AG04449 (cell line): ENCODE measurements at places on chromosomes 1 and 21.

- peak; percentile 58 for DNase-seq
Measured at GRCh38 chr1:35925741-35926140, 5.2 kb upstream of the AGO3 start.

GRCh38 chr1:223474804-223475203 lies 81.6 kb downstream of the CCDC185 start:
- no peak for DNase-seq

DNA sequence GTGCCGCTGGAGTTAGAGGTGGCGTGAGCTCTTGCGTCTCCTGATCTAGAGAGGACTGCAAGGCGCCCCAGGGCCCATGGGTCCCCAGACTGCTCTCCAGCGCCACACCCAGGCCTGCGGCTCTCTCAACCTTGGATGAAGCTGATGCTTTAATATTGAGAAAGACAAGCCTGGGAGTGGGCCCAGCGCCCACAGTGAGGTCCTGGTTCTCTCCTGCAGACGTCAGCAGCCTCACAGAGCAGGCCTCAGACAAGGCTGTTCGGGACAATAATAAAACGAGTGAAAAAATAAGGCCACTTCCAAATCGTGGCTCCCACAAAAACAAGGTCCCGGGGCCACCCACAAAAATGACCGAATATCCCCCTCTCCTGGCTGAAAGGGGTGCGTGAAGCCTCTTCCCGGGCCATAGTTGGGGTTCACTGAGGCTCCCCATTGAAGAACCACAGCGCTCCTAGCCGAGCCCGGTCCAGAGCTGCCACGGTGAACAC lies 6.0 kb upstream of the DNMT3L start:
- no peak for DNase-seq

DNA sequence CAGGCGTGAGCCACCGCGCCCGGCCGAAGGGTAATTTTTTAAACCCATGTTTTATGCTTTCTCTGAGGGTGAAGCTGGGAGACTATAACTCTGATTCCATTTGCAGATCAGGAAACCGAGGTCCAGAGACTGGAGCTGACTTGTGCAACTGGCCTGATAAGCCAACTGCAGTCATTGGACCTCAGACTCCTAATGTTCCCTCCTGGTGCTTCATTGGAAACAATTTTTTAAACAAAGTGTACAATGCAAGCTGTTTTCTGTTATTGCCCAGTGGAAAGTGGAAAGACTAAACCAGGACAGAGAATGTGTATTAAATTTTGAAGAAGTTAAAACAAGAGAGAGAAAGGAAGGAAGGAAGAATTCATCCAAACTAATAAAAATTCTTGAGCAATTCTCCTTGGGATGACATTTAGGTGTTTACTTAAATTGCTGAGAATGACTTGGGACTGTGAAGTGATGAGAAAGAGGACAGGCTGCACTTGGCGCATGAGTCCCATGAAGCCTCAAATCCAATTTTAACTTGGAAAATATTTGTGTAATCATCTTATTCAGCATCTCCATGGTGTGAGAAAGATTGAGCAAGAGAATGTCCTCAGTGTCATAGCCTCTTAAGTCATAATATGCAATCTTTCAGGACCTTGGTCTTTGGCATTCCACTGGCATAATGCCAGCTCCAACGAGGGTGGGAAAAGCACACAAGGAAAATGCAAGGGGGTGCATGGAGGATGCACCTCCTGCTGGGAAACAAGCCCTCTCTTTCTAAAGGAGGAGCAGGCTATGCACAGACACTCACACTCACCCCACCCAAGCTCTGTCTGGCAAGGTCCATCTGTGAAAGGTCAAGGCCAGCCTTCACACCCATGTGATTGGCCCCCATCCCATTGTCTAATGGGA lies 342.0 kb downstream of the SIPA1L2 start:
- no peak for DNase-seq

DNA sequence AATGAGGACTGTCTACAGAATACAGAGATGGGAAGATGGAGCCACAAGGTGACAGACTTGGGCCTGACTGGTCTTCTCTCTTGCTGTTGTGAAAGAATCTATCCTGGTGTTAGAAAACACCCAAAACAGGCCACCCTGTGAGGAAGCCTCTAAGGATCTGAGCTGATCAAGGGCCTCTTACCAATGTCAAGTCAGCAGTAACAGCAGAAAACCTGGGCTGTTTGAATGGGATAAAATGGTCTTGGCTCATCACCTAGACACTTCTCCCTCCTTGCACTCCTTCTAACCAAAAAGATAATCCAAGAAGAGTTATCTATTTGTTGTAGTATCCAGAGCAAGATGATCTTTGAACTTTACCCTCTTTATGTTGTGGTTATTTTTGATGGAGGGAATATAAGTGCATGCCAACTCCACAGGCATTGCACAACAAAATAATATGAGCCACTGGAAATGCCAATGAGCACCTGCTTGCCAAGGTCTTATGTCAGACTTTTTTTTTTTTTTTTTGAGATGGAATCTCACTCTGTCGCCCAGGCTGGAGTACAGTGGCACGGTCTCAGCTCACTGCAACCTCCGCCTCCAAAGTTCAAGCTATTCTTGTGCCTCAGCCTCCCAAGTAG lies 32.8 kb upstream of the ZNF281 start:
- DNase-seq = no peak

GRCh38 chr1:156554971-156555370 lies 17.4 kb downstream of the IQGAP3 start:
- DNase-seq = no peak

GRCh38 chr1:152003846-152004442 lies 10.3 kb upstream of the S100A10 start:
- DNase-seq = no peak

DNA sequence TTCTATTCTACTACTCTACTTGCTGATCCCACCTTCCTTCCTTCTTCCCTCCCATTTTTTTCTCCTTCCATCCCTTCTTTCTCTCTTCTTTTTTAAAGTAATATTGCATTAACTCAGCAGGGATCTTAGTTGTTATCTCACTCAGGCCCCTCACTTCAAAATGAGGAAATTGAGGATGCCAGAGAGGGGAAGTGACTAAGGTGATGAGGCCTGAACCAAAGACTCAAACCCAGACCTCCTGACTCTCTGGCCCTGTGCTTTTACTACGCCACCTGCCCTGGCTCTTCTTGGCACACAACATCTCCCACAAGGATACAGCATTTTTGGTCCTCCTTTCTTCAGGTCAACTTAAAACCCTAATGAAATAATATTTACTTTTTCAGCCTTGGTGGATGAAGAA lies 151.7 kb upstream of the ZNF648 start:
- no peak for DNase-seq

- no peak for DNase-seq
Measured at GRCh38 chr1:61084491-61085031, 2.2 kb downstream of the NFIA start.

DNA sequence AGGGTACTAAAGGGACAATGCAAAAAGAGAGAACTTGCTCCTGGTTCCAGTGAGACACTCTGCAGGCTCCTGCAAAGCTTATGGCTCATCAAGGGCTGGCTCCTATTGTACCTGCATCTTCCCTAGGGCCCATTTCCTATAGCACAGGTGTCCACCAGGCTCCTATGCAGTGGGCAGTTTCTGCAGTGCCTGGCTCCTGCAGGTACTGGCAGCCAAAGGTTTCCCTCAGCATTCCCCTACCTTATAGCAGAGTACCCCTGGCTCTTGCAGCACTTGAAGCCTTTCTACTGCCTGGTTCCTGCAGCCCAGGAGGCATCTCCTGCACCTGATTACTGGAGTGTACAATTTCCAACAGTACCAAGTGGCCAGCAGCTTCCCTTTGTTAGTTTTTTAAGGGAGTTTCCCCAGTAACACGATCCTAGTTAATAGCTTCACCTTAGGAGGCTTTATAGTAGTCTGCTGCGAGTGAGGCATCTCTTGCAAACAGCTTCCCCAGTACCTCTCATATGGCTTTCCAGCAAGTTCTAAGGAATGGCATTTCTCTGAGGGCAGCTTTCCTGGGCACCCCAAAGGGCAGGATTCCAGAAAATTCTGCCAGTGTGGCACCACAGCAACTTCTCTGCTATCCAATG lies 141.7 kb downstream of the DENND1B start:
- no peak for DNase-seq

DNA sequence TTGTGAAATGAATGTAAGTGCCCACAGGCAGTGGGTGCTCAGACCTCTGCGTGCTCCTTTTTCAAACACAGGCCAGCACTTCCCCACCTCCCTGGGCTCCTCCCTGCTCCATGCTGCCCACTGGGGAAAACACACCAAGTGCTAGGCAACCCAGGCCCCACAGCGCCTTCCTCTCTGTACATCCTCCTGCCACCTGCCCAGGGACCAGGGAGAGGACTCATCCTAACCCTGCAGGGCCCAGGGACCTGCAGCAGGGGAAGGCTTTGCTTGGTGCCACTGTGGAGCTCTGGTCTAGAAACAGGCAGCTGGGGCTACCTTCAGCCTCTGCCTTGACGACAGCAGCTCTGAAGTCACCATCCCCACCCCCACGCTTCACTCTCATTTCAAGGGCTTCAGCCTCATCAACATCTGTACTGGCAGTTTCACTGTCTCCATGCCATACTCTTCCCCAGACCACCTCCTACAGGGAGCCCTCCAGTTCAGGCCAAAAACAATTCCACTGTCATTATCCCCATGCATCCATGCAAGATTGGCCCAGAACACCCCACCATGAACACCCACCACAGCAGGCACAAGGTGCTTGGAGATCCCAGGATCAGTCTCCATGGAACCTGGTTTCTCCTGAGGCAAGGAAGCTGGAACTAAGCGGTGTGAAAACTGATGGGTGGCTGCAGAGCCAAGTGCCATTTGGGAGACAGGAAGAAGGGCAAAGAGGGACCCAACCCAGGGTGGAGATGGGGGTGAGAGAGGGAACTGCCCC lies 1.1 kb downstream of the IGSF8 start:
- no peak for DNase-seq

- DNase-seq = peak; percentile 4
Measured at GRCh38 chr1:52877554-52877953, 35.0 kb downstream of the ZYG11A start.

DNA sequence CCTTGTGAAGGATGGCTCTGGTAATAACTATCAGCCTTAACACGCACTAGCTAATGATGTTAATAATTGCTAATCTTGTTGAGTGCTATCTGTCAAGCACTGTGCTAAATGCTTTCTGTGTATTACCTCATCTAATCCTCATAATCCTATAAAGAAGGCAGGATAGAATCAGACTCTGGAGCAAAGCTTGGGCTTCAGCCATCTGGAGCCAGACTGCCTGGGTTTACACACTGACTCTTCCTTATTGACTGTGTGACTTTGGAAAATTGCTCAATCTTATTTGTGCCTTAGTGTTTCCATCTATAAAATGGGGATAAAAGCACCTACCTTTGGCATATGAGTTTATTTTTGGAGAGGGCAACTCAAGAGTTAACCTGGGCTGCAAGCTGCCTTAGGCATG lies 216.1 kb downstream of the NUF2 start:
- DNase-seq = no peak

DNA sequence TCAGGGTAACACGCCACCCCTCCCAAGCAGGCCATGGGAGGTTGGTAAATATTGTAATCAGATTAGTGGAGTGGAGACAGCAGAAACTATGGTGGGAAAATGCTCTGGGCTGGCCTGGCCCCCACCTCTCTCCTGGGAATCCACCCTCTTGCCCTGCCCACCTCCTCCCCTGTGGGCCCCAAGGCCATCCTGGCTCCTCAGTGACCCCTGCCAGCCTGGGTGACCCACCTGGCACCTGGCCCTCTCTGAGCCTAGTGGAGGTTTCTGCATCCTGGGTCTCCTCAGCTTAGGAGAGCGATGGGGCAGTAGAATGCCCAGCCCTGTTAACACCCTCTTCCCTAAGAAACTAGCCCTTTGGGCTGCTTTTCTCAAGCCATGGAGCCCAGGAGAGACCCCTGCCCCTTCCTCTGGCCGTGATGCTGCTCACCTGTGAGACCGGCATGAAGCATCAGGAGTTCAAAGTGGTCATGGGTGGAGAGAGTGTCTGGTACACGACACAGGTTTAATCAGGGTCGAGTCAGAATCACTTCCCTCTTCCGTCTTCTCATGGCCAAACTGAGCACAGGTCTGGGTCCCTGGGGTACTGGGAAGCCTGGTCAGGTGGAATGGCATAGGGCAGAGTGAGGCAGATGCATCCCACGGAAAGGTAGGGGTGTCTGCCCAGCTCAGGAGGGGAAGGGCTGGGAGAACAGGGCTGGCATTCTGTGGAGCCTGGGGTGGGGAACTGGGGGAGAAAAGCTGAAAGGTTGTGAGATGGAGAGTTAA lies 10.7 kb upstream of the DMBX1 start:
- no peak for DNase-seq

GRCh38 chr21:17753736-17754135 lies 65.4 kb downstream of the C21orf91 start:
- no peak for DNase-seq

DNA sequence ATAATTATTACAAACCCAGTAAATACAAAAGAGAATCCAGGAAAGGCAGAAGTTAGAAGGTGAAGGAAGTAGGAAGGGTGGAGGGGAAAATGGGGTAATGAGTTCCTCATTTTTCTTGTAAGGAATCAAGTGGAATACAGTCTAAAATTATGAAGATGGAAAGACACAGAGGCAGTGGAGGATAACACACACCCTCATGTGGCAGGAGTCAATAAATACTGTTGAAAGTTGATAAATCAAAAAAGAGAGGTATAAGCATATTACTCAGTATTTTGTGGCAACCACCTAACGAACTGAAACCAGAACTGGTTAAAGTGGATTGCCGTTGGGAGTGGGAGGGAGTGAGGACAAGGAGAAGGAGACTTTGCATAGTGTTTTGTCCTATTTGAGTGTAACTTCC lies 78.6 kb upstream of the SLC44A3 start:
- no peak for DNase-seq

DNA sequence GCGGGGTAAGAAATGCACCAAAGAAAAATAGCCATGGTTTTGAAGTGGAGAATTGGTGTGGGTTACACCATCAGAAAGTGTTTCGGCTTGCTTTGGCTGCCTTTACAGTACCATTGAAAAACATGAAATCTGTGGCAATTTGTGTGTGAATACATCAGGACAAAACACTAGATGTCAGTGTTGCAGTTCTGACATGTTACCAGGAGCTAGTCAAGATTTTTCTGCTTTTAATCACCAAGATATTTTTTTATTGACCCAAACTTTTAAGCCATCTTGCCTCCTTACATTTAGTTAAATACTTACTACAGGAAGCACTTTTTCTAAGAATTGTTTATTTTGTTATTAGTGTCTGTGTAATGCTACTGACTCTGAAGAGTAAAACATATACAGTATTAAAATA lies 14.3 kb downstream of the RRP15 start:
- DNase-seq = peak; percentile 23

DNA sequence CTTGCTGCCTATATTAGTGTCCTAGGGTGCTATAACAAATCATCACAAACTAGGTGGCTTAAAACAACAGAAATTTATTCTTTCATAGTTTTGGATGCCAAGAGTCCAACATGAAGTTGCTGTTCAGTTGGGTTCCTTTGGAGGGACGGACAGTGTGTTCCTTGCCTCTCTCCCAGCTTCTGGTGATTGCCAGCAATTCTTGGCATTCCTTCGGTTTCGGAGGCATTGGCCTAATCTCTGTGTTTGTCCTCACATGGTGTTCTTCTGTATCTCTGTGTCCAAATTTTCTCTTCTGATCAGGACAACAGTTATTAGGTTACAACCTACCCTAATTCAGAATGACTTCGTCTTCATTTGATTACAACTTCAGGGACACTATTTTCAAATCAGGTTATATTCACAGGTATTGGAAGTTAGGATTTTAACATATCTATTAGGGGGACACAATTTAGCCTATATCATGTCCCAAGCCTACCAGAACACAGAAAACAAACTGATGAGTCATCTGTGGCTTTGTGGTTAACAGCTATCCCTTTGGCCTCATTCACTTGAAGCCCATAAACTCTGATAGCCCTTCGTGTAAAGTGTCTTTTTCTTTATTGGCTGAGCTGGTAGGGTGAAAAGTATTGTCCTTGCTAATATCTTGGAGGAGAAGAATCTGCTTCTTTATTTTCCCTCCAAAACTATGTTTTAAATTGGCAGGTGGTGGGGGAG lies 83.2 kb upstream of the PAPPA2 start:
- DNase-seq = no peak

GRCh38 chr1:212555426-212555825 lies 53.1 kb upstream of the ATF3 start:
- no peak for DNase-seq
